ENCODE measurements at places on chromosomes 12 and 14.
A peak's percentile ranks its signal among the peaks of the same experiment; 100 is the strongest.

- no peak for DNase-seq
Measured at GRCh38 chr12:48180857-48181495, 2.5 kb upstream of the CCDC184 start.

DNA sequence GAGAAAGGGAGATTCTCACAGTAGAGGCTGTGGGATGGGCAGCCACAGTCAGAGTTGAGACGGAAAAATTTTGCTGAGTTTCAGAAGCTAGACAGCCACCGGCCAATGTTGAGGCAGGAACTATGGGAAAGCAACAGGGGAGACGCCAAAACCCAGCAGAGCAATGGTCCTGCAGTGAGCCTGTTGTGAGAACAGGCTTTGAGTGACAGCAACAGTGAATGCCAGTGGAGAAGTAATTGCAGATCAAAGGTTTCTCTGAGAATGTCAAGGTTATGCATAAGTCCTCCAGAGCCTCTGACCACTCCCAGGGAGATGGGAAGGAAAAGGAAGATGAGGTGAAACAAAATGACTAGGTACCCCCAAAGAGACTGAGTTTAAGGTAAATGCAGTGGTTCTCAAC is 54.2 kb upstream of the DAAM1 start:
- DNase-seq, result no peak

DNA sequence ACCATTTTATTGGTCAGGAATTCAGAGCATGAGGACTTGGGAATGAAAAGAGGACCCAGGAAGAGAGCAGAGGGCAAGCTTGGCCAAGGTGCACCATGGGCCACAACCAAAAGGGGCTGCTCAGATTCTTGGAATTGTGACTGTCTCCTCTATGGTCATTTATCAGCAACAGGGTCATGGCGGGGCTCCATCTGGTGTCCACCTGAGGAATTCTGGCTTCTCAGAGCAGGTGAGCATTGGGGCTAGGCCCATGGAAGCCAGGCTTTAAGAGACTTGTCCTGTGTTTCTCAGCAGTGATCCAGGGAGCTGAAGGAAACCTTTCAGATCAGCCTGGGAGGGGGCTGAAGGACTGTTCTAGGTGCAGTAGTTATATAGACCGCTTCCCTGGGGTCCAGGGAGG is 2.6 kb upstream of the RIN3 start:
- DNase-seq, result peak; percentile 26

DNA sequence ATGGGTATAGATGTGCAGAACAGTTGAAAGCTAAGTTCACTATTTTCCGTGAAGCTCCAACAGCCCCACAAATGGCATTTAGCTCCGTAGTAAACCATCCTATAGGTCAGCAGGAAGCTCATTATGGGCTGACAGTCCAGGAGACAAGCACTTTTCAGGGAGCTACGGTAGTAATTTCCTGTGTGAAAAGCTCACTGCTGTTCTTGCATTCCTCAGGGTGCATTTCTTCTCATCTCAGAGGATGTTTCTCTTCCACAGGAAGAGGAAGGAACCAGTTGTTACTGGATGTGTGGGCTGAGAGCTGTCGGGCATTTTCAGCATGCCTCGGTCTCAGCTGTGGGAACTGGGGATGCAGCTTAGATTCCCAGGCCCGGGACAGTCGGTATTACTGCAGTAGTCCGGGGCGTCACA is 72.8 kb downstream of the GALNT4 start:
- DNase-seq, result peak; percentile 73

- DNase-seq, result no peak
Measured at GRCh38 chr14:86646696-86647690, 1117.0 kb downstream of the FLRT2 start.

- DNase-seq, result no peak
Measured at GRCh38 chr14:99033951-99034350, 238.0 kb downstream of the BCL11B start.

GRCh38 chr14:73153272-73153671 is 17.0 kb downstream of the PSEN1 start:
- no peak for DNase-seq

DNA sequence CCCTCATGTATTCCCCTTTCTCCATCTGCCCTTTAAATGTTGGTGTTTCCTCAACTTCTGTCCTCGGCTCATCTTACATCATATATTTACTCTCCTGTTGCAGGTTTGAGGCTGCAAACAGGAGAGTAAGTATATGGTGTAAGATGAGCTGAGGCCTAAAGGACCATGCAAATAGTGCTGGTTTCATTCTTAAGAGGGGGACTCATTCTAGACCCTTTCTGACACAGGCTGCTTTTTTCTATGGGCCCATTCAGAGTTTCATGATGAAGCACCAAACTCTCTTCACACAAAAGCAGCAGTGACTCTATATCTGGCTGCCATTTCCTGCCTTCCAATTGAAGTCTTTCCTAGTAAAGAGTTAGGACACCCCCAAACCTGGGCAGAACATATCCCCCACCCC is 218.5 kb downstream of the PHLDA1 start:
- no peak for DNase-seq

DNA sequence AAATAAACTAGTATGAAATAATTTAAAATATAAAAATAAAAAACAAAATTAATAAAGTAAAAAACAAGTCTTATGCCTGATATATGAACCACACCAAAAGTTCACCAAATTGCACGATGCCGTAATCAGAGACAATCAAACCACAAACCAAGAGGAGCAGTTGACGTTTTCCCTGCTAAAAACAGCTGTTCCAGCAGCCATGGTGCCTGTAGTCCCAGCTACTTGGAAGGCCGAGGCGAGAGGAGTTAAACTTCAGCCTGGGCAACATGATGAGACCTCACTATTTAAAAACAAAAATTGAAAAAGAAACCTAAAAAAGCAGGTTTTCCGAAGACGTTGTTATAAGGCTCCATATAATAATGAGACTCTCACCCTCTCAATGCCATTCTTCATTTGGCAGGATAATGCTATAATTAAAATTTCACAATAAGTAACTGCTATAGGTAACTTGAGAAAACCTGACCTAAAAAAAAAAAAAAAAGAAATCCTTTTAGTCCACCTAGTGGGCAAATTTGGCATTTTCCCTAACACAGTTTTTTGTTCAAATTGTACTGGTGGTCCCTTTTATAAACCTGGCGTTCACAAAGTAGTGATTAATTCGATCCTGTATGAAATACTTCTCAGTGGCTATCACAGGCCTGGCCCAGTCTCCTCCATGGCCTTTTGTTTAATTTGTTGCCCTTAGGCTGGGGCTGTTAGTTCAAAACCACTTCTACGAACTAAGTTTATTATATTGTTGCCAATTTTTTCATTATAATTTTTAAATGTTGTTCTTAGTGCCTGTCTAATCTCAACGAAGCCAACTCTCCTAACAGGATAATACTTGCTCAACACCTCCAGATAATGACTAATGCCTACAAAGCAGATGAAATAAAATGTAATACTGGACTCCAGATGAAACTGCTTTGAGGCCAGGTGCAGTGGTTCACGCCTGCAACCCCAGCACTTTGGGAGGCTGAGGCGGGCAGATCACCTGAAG is 62.1 kb downstream of the TNFAIP2 start:
- peak; percentile 6 for DNase-seq

DNA sequence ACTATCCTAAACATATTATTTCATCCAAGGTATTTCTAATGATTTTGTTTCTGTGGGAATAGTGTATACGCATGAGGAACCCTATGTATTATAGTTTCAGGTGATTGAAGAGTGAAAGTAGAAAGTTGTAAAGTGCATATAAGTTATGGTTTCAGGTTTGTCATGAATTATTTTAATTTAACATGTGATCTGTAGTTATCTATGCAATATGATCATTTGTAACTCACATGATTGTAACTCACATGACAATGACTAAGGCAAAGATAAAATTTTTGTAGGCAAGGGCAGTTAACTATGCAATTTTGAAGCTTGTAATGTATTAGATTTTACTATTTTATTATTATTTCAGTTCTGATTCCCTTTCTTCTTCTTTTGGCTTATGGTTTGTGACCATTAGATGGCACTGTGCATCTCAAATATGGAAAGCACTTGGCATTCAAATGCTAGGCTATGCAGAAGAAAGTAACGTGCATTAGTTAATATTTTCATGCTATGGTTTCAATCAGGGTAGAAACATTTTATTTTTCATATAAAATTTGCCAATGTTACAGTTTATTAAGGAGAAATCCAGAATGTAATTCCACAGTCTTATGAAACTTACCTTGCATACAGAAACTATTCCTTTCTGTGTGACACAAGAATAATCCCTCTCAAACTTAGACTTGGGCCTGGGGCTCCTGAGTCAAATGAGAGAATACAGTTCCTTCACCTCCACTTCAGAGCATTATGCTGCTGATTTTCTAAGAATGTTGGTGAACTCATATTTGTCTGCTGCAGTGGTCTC is 15.8 kb upstream of the TMEM30B start:
- peak; percentile 20 for DNase-seq

DNA sequence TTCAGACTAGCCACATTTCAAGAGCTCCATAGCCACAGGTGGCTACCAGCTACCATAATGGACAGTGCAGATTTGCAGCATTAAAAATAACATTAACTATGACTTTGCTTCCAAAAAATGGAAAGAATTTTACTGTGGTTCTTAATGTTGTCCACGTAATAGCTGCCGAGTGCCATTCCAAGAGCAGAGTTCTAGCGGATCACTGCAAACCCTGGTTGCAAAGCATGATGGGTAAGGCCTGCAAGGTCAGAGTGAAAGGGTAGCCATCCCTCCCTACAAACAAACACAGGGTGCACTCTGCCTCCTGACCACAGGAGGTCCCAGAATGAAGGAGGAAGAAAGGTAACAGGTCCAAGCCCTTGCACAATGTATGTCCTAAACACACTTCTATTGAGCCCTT is 157.6 kb downstream of the DPF3 start:
- no peak for DNase-seq

DNA sequence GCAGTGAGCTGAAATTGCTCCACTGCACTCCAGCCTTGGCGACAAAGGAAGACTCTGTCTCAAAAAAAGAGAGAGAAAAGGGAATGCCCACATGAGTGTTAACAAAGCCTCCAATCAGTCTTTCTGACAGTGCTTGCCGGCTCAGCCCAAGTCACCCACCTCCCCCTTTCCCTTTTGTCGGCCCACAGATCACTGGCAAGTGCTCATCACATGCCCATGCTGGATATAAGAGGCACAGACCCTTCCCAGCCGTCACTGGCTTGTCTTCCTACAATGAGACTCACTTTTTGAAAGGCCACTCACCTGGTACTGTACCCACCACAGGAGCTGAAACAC is 70.8 kb downstream of the CCDC88C start:
- no peak for DNase-seq

DNA sequence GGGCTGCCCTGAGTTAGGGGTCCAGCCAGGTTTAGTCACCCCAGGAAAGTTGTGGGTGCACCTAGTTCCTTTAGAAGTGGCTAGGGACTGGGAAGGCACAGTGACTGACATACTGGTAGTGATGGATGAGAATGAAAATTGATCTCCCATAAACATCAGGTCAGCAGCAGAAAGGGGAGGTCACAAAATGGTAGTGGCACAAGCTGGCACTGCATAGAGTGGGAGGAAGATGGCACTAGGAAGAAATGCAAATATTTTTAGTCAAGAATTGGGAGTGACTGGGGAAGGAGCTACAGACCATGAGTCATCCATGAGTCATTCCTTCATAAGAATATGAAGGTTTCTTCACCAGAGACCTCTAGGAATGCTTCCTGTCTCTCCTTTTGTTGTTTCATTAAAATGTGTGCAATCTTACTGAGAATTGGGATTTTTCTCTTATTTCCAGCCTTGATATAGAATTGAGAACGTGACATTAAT is 198.3 kb upstream of the AMIGO2 start:
- DNase-seq, result peak; percentile 74

DNA sequence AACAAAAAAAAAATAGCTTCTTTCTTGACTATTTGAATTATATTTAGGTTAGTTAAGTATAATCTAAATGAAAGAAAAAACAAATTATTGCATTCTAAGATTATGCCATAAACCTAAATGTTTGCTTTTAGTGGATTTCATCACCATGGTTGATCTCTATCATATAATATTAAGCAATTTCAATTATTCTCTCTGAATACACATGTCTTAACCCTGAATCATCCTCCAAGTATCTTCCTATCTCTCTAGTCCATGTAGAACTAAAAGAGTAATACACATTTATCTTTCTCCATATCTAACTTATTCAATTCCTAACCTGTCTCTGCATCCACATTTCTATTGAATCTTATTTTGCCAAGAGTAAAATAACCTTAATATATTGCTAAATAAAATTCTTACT is 59.6 kb downstream of the PPFIA2 start:
- DNase-seq, result no peak

DNA sequence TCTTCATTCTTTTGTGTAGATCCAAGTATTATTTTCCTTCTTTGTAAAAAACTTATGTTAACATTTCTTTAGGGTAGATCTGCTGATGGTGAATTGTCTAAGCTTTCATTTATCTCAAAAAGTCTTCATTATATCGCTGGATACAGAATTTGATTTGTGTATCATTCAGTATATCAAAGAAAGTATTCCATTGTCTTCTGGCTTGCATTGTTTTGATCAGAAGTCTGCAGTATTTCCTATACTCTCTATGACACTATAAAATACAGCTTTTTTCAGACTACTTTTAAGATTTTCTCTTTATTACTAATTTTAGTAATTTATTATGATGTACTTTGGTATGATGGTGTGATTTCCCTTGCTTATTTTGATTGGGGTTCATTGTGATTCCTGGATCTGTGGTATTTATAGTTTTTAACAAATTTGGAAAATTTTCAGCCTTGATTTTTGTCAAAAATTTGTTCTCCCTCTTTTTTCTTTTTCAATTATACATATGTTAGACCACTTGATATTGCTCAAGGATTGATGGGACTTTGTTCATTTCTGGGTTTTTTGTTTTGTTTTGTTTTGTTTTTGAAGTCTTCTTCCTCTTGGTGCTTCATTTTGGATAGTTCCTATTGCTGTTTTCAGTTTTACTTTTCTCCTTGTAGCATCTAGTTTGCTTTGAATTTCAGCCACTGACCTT is 176.5 kb downstream of the ZFP36L1 start:
- DNase-seq, result peak; percentile 20

GRCh38 chr14:104421892-104422828 is 157.4 kb upstream of the C14orf180 start:
- no peak for DNase-seq

DNA sequence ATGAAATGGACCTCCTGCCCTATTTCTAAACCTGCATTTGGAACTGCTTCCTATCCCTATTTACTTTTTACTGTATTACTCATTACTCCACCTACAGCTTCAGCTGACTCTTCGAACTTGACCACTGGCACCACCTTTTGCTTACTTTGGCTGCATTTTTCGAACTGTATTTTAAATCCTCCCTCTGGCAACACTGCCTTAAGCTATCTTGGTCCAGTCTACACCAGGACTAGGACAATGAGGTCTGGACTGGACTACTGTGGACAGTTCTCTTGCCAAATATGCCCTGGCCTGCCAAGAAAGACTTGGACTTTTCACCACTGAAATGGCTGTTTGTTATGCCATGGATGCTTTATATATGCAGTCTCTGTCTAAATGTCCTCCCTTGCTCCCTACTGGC is 328.1 kb downstream of the BTG1 start:
- no peak for DNase-seq

DNA sequence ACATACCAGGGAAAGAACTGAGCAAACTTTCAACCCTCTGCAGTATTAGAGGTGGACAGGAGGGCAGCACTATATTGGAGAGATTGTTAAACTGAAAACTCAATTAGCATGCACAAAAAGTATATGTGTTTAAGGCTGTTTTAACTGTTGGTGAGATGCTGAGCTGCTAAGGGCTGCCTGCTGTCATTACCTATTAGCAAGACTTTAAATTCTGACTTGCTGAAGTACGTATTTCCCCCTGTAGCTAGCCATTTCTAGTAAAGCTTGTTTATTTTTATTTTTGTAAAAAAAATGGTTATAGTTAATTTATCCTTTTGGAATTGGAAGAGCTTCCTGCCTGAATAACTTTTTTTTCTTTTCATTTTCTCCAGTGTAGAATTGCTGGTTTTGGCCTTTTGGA is 92.2 kb downstream of the CACNA1C start:
- no peak for DNase-seq
